ENCODE measurements at places on chromosomes 13 and 19. TPM values are rescaled to one million over a fixed set of nuclear protein-coding genes. Genes with fewer than 3 reads are reported as not detected.

ZNF439 gene
- 0.26 TPM for total RNA-seq

- DNase-seq, result peak; percentile 57
Measured at GRCh38 chr13:49587311-49587847, 2.0 kb upstream of the RCBTB1 start.

DNA sequence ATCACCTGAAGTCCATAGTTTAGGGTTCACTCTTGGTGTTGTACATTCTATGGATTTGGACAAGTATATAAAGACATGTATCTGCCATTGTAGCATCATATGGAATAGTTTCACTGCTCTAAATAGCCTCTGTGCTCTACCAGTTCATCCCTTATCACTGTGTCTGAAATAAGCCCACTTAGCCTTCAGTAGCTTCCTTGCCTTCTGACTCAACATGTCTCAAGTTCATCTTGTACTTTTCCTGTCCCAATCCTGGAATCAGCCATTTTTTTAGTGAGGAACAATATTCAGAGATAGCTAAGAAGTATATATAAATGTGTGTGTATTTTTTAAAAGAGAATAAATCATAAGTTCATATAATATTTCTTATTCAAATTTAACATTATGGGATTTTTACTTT is 79.2 kb downstream of the DHRS12 start:
- DNase-seq, result no peak

GRCh38 chr13:23787464-23787863 is 101.7 kb downstream of the MIPEP start:
- DNase-seq, result no peak

- no peak for DNase-seq
Measured at GRCh38 chr13:54614726-54615125, 1586.1 kb downstream of the OLFM4 start.

LAIR2 gene
- not detected for total RNA-seq

DNA sequence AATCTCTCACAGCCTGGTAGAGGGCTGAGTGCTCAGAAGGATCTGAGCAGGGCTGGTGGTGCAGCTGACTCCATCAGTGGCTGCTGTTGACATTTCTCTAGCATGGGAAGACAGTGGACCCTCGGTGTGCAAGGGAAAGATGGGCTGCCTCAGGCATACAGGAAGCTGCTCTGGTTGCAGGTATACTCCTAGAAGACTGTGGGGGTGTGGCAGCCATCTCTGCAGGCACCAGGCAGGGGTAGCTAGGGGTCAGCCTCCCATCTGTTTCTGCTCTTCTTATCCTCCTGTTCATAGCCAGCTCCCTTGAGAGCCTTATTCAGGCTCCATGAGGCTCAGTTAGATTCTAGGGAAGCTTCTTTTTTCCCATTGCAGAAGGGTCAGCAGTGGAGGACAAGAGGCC is 475.5 kb downstream of the TSHZ3 start:
- DNase-seq, result no peak

- no peak for DNase-seq
Measured at GRCh38 chr19:35421362-35421761, 26.7 kb upstream of the FFAR2 start.

- DNase-seq, result no peak
Measured at GRCh38 chr13:85166891-85167290, 632.3 kb downstream of the SLITRK6 start.

DNA sequence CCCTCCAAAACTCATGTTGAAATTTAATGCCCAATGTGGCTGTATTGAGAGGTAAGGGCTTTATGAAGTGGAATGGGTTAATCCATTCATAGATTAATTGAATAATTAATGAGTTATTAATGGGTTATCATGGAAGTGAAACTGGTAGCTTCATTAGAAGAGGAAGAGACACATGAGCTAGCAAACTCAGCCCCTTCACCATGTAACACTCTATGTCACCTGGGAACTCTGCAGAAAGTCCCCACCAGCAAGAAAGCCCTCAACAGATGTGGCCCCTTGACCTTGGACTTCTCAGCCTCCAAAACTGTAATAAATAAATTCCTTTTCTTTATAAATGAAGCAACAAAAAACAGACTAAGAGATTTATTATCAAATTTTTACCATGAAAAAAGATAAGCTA is 223.5 kb downstream of the KLF12 start:
- DNase-seq, result no peak

C19orf67 gene
- total RNA-seq, result not detected

DNA sequence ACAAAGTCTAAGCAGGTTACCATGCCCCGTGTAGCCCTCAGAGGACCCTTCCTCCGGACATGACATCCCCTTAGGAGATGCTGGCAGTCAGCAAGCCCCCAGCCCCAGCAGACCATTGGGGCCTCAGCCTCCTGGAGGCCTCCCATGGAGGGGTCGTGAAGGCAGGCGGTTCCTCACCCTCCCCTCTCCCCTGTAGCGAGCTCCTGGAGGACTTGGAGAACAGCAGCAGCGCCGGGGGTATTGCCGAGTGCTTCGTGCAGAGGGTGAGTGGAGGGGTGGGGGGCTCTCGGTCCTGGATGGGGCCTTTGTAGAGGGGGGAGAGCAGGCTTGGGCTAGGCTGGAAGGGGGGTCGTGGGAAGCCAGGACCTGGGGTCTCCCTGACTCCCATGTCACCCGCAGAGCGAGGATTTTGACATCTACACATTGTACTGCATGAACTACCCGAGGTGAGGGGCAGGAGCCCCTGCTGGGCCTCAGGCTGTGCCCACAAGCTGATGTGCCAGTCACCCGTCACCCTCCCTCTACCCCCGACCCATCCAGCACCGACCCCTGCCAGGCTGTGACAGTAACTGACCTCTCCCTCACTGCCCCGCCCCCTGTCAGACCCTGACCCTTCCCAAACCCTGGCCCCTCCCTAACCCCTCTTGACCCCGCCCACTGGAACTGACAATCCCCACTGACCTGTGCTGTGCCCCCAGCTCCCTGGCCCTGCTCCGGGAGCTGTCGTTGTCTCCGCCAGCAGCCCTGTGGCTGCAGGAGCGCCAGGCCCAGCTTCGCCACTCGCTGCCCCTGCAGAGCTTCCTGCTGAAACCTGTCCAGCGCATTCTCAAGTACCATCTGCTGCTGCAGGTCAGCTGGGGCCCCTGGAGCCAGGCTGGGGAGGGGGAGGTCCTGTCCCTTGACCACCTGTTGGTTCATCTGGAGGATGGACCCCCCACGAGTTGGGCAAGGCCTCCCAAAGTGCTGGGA is 4.0 kb downstream of the PLEKHG2 start:
- DNase-seq, result no peak

All from LHCN-M2 (cell line).